ENCODE measurements at places on chromosomes 13 and 19.

- DNase-seq = no peak
Observed at GRCh38 chr19:1210227-1210538, 4.6 kb downstream of the STK11 start.

DNA sequence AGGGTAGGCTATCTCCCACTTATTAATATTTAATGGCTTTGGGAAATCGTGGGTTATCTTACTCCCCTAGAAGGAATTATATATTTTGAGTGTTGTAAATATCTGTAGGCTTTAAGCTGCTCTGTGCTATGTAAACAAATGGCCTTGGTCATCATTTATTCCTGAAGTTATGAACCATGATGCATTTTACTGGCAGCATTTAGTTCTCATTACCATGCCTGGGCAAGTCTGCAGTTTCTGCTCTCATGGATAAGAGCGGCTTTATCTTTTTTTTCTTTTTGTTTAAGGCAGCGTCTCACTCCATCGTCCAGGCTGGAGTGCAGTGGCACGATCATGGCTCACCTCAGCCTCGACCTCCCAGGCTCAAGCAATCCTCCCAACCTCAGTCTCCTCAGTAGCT is 156.1 kb downstream of the IRS2 start:
- no peak for DNase-seq

GRCh38 chr13:37534181-37534580 is 64.4 kb downstream of the POSTN start:
- DNase-seq = no peak

- DNase-seq = no peak
Observed at GRCh38 chr19:3292958-3293529, 68.6 kb downstream of the CELF5 start.

GRCh38 chr13:110114316-110114715 is 192.6 kb downstream of the COL4A1 start:
- no peak for DNase-seq

- no peak for DNase-seq
Observed at GRCh38 chr13:42478531-42479156, 95.3 kb upstream of the TNFSF11 start.

GRCh38 chr13:36950330-36950729 is 30.3 kb upstream of the SMAD9 start:
- DNase-seq = no peak

GRCh38 chr19:791567-792305 is 5.5 kb upstream of the PTBP1 start:
- no peak for DNase-seq

DNA sequence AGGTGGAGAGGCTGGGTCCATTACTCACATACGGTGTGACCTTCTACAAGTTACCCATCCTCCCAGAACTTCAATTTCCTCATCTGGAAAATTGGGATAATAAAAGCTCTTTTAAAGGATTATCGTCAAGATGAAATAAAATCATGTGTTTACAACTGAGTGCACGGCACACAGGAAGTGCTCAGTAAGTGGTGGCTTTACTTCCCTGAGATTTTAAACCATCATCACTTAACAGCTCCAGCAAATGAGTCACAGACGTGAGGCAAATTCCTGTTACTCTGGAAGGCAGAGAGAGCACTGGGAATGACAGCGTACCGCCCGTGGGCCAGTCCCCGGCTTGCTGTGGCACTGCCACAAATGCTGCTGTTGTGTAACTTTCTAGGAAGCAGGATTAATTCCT is 64.1 kb downstream of the MRPL57 start:
- DNase-seq = no peak

DNA sequence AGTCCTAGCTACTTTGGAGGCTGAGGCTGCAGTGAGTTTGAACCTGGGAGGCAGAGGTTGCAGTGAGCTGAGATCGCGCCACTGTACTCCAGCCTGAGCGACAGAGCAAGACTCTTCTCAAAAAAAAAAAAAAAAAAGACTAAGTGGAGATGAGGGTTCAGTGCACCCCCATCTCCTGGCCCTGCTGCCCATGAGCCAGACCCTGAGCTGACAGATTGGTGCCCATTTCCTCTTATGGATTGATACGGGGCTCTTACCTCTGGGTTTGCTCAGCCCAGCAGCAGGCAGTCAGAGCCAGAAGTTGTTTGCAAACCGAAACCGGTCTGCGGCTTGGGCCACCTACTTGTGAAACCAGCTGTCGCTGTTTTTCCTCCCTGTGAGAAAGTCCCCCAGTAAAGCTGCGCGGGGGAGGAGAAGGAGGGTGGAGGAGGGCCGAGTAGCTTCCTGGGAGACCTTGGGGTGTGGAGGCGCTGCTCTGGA is 36.9 kb downstream of the ARRDC2 start:
- peak; percentile 76 for DNase-seq

DNA sequence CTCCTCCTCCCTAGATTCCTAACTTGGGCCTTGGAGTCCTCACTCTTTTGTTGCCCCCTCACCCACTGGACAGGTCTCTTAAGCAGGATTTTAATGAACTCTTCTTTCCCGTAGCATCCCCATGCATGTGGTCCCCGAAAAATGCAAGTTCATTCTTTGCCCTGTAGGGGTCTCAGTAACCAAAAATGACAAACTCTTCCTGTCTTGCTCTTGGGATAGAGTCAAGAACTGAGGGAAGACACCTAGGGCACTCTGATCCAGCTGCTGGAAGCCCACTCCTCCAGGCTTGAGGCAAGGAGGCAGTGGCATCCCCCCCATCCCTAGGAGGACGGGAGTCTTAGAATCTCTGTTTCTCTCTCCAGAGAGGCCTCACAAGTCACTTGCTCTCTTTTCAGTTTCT is 987.0 kb downstream of the DIAPH3 start:
- no peak for DNase-seq

DNA sequence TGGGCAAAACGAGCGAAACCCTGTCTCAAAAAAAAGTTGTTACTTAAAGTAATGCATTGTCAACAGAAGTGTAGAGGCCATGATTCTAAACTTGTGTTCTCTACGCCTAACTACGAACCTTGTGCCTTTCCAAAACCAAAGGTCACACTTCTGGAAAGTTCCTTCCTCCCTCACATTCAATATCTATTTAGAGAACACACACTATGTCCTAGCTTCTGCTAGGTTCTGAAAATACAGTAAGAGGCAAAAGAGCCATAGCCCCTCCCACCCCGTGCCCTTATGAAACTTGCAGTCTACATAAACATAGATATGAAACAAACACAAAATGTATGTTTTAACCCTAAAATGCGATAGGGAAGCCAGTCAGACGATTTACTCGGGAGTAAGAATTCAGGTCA is 36.4 kb downstream of the RNF6 start:
- no peak for DNase-seq

GRCh38 chr13:23547000-23547590 is 23.1 kb upstream of the TNFRSF19 start:
- no peak for DNase-seq

GRCh38 chr19:34096020-34096915 is 76.0 kb upstream of the LSM14A start:
- DNase-seq = no peak

GRCh38 chr19:11125994-11126685 is 29.4 kb downstream of the SPC24 start:
- peak; percentile 60 for DNase-seq

- no peak for DNase-seq
Observed at GRCh38 chr13:59157181-59157580, 1006.5 kb downstream of the DIAPH3 start.

- DNase-seq = no peak
Observed at GRCh38 chr13:98285852-98286594, 109.0 kb upstream of the RNF113B start.

- no peak for DNase-seq
Observed at GRCh38 chr13:111152844-111153243, 37.7 kb downstream of the ARHGEF7 start.

DNA sequence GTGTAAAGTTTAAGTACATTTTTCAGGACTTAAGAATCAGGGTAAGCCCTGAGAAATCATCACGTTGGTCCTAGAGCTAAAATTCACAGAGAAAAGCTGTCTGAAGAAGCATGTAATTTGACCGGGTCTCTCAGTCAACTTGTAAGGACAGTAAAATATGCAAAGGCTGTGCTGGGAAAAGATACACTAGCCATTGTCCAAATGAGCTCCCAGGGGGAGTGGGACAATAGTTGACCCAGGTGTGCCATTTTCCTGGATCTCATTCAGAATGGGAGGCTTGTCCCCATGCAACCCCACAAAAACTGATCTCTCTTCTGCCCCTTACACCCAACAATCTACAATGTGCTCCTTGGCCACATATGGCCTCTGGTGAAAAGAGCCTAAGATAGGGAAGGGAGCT is 437.9 kb downstream of the KLF12 start:
- no peak for DNase-seq

DNA sequence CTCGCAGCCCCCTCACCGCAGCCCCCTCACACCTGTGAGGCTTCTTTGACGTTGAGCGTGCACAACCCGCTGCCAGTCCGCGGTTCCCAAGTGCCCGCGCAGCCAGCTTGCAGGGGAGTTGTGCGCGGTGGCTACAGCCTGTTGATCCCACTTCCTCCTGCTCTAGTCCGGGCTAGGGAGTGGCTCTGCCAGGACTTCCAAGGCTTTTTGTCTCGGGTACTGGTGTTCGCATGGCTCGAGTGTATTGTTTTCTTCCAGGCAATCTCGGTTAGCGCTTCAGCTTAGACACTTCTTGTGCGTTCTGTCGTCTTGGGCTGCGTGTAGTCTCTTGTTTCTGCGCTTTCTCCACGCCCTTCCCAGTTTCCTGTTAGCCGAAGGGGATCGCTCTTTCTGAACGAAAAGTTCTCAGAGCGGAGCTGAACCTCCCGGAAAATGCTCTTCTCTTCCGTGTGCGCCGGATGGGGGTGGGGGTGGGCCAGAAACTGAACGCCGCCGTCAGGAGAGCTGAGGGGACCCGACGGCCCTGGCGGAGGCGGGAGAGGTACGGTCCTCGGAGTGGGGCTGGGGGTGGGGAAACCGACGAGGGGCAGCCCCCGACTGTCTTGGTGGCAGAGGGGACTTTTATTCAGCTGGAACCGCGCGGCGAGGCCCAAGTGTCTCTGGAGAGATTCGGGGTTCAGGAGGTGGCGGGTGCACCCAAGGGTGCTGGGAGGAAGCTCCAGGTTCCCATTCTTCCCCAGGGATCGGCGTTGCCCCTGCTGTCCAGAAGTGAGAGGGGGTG is 697 bp upstream of the DGKH start:
- peak; percentile 20 for DNase-seq

GRCh38 chr19:48271531-48272151 is 1.8 kb downstream of the ZNF114 start:
- no peak for DNase-seq

DNA sequence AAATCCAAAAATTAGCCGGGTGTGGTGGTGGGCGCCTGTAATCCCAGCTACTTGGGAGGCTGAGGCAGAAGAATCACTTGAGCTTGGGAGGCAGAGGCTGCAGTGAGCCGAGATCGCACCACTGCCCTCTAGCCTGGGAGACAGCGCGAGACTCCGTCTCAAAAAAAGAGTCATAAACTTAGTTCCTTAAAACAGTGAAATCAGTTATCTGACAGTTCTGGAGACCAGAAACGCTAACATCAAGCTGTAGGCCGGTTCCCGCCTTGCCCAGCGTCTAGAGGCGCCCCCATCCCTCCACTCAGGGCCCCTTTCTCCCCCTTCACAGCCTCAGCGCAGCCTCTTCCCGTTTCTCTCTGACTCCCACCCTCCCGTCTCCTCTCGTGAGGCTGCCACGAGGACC is 11.9 kb downstream of the ADAT3 start:
- DNase-seq = no peak

- no peak for DNase-seq
Observed at GRCh38 chr13:33201659-33202058, 83.9 kb downstream of the STARD13 start.

- no peak for DNase-seq
Observed at GRCh38 chr19:6384381-6384780, 8.6 kb downstream of the GTF2F1 start.

- DNase-seq = no peak
Observed at GRCh38 chr13:113963376-113963775, 10.5 kb downstream of the C13orf46 start.

GRCh38 chr19:20422216-20423205 is 143.1 kb downstream of the ZNF737 start:
- DNase-seq = no peak

GRCh38 chr19:54473071-54473891 is at the start of gene CDC42EP5:
CDC42EP5 (minus strand) TSS chr19:54473296; CDS start chr19:54465547, 7,749 bp downstream.
- DNase-seq = no peak

- DNase-seq = no peak
Observed at GRCh38 chr13:43880214-43880855, 631 bp downstream of the LACC1 start.

DNA sequence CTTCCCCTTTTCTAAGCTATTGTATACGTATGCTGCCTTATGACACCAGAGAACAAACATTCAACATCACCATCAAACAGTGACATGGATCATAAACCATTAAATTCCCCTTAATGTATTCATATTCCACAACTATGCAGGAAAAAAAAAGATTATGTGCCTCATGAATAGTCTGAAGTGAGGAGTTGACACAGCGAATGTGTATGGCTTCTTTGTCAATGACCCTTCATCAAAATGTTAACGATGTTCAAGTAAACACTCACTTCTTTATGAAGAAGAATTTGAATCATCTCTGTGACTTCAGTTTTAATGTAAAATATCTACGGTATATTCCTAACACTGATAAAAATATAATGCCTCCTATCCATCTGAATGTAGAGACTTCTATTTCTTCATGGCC is 44.6 kb downstream of the SMAD9 start:
- no peak for DNase-seq

- no peak for DNase-seq
Observed at GRCh38 chr13:33480561-33480960, 195.0 kb upstream of the STARD13 start.

GRCh38 chr13:78764665-78765064 is 105.7 kb upstream of the OBI1 start:
- DNase-seq = no peak

DNA sequence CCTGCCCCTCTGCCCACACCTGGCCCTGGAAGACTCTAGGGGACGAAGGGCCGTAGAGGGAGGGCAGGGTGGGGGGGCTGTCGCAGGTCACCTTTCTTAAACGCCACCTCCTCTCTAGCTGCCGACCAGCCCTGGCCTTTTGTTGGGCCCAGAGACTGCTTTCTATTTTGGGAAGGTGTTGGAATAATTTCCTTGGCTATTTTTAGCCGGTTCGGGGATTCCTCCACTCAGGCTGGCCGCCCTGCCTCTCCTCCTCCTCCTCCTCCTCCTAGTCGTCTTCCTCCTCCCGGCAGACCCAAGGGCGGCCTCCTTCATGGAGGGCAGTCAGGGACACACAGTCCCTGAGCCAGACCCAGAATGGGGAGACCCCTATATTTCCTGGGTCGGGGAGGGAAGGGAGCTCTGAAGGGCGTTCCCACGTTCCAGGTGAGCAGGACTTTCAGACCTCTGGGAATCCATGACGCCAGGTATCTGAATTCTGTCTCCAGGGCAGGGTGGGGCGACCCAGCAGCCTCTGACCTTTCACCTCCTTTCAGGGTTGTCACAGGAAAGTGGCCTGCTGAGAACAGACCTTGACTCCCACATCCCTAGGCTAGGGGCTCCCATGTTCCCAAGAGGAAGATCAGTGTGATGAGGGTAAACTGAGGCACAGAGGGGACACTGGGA is 19.9 kb downstream of the GADD45B start:
- no peak for DNase-seq
